ENCODE measurements at places on chromosomes 5 and 9.

DNA sequence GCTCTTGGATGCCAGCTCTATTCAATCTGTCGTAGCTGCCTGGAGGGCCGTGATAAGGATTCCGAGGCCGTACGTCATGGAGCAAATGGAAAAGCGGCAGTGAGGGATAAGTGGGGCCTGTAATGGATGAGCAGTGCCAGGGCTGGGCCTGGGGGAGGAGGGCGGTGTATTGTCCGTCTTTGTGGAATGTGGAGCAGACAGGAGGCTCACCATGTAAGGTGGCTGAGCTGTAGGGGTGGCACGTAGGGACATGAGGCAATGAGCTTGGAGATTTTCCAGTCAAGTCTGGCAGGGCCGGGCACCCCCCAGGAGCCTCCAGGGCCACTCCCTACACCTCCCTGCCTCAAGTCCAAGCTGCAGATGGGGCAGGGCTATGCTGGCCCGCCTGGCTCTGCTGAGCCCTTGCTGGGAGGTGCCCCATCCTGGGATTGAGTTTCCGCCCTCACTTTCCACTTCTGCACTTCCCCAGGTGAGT, 29.2 kb downstream of the NCS1 start:
- DNase-seq, result no peak

DNA sequence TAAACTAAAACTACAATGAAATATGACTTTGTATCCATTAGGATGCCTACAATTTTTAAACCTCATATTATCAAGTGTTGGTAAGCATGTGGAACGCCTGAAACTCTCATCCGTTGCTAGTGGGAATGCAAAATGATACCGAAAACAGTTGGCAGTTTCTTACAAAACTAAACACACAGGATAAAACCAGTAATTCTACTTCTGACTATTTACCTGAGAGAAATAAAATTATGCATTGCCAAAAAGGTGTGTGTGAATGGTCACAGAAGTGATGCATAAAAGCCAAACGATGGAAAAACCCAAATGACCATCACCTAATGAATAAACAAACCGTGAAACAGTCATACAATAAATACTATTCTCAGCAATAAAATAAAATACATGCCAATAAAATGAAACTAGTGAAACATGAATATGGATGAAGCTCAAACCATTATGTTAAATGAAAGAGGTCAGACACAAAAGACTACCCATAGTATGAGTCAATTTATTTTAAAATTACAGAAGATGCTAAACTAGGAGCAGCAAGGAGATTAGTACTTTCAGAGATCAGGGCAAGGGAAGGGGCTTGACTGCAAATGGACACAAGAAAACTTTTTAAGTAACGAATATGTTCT, 13.4 kb downstream of the AUH start:
- no peak for DNase-seq

- DNase-seq, result no peak
Observed at GRCh38 chr9:37036371-37036775, 2.3 kb upstream of the PAX5 start.

- no peak for DNase-seq
Observed at GRCh38 chr5:81783401-81783800, 32.5 kb upstream of the SSBP2 start.

DNA sequence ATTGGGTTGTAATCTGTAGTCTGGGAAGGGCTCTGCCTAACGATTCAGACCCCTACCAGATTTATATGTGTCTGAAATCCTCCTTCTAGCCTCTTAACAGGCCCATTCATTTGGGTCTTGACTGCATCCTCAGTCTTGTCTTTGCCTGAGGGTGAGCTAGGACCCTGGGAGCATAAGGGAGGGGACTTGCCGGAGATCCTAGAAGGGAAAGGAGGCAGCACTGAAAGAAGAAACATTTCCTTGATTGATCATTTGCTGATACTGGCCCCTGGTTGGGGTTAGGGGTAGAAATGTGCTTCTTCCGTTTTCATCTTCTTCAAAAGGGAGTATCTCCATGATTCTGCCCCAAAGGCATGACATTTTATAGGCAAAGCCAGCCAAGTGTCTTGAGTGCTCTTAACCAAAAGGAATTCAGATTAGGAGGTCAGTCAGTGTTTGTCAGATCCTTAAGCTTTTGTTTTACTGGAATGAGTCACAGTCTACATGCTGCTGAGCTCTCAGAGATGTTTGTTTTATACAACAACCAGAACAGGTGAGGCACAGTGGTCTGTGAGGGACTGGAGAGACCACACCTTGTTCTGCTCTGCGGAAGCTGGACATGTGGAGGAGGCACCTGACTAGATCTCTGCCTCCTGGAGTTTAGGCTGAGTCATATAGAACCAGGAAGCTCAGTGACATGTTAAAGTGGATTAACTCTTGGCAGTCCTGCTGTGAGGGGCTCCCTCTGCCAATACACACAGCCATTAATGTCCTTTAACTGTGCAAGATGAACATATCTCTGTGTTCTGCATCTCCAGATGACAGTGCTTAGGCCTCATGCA, 37.7 kb downstream of the PCDHAC2 start:
- no peak for DNase-seq

GRCh38 chr9:134404376-134405358, 78.4 kb downstream of the RXRA start:
- no peak for DNase-seq

DNA sequence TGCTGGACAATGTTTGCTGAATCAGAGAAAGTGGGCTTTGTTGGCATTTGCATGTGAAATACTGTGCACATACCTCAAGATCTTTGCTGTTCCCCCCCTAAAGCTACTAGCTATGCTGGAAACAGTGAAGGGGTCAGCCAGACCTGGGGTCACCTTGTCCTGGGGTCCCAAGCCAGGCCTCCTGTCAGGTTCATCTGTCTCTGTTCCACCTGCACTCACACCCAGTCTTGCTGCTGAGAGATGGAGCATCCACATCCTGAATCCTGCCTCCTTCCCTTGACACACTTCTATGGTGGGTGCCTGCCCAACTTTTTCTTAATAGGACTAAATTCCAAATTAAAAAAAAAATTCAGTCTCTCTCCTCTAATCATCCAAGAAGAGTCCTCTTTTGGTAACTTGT, 4.0 kb upstream of the ABL1 start:
- no peak for DNase-seq

DNA sequence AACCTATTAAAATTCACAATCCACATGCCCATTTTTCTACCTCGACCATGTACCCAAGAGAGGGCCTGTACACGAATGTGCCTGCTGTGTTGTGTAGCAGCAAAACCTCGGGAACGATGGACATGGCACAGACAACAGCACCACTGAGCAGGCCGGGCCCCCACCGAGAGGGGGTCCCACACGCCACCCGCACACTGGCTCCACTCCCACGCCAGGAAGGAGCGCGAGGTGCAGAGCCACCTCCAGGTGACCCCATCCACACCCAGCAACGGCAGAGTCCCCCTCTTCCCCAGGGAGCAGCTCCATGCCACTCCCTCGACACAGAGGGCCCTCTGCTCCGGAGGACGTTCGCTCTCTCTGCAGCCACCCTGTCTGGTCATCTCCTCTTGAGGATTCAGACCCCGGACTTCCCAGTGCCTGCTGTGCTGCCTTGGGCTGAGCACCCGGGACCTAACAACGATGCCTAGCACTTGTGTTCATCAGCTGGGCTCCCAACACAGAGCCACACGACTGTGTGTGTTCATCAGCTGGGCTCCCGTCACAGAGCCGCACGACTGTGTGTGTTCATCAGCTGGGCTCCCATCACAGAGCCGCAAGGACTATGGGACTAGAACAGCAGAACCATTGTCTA, 25.3 kb upstream of the ADAMTS2 start:
- no peak for DNase-seq

DNA sequence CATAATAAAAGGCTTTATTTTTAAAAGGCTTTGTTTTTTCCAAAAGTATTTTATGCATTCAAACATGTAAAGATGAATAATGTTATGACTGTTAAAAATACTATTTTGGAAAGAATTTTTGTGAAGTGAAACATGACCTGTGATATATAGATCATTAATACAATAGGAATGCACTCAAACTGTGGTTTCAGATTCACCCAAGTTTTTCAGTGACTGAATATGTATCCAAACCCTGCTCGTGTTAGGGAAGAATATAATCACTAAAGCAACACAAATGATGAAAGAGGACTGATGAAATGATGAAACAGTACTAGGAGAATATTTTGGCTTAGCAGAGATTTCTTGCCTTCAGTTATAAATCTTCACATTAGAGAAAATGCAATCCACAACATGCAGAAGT, 278.0 kb downstream of the ADAMTS6 start:
- DNase-seq, result no peak
